ENCODE measurements at places on chromosomes 2 and 18.
A peak's percentile ranks its signal among the peaks of the same experiment; 100 is the strongest.

DNA sequence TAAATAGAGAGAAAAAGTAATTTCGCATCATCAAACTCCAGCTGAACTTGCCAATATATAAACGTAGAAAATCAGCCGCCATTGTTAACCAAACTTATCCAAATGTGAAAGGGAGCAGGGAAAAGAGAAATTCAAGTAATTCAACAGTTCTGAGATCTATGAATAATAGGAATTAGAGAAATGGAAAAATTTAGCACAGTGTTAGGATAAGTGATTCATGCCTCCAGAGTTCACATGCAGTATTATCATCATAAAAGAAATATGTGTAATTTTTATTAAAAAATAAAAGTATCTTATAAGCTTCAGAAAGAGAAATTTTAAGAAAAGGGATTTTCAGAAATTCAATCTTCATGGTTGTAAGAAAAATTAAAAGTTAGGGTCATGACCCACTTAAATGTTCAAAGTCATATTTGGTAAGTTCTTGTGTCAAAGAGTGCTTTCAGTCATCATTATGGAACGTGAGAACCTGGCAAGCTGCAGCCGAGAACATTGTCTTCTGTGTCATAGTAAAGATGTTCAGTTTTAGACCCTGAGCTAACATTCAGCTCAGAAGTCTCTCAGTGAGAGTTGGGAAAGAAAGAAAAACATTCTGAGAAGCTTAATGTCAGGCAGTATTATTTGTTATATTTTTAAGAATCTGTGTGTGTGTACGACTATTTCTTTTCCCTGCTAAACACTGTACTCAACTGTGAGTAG lies 414.3 kb upstream of the RGPD4 start:
- DNase-seq, result no peak

DNA sequence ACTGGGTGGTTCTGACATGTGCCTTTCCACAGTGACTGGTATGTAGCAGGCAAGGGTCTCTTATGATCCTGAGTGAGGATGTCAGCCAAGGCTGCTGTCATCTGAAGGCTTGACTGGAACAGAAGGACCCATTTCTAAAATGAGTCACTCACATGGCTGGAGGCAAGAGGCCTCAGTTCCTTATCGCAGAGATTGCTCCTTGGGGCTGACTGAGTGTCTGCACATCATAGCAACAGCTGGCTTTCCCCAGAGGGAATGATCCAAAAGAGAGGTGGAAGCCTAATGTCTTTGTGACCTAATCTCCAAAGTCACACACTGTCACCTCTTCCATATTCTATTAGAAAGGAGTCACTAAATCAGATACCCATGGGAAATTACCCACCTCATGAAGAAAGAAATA lies 114.0 kb downstream of the NEDD4L start:
- DNase-seq, result no peak

- no peak for DNase-seq
Observed at GRCh38 chr2:209208211-209208610, 215.6 kb upstream of the MAP2 start.

GRCh38 chr18:75363446-75364225 lies 63.9 kb downstream of the SMIM21 start:
- no peak for DNase-seq

- DNase-seq, result no peak
Observed at GRCh38 chr2:85257359-85257969, 70.3 kb downstream of the TGOLN2 start.

DNA sequence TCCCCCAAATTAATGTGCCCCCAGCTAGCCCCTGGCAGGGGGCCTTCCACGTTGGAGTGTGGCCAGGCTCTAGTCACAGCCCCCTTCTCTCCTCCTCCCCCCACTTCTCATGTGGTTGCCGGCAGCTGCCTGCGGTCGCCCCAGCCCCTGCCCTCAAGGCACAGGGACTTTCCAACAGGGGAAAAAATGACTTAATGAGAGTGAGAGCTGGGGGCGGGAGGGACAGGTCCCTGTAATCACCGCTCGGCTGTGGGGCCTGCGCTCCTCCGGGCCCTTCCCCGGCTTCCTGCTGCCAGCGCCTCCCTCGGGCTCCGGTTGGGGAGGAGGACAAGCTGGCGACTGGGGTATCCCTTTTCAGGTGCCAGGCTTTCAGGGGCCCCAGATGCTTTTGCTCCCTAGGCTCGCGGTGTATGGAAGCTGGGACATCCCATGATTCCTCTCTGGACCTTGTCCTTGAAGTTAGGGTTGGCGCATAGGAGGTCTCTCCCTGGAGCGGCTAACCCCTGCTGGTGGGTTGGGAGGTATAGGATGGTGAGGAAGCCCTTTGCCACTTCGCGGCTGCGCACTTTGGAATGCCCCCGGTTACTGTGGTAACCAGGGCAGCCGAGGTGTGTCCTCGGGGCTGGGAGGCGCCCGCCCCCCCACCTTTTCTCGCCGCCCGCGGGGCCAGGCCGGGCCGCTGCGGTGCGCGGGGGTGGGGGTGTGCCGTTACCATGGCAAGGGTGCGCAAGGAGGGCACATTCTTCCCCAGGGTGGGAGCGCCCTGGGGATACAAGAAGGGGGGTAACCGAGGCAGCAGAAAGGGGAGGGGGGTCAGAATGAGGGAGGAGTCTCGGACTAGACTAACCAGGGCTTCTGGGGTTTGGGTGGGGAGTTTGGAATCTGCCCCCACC lies 16.1 kb downstream of the WNT10A start:
- peak; percentile 68 for DNase-seq

GRCh38 chr18:79772108-79772864 lies 25.5 kb upstream of the KCNG2 start:
- DNase-seq, result no peak

- no peak for DNase-seq
Observed at GRCh38 chr2:119106301-119106897, 52.2 kb downstream of the C1QL2 start.

GRCh38 chr2:28393114-28393836 lies 617 bp downstream of the FOSL2 start:
- DNase-seq, result peak; percentile 21

DNA sequence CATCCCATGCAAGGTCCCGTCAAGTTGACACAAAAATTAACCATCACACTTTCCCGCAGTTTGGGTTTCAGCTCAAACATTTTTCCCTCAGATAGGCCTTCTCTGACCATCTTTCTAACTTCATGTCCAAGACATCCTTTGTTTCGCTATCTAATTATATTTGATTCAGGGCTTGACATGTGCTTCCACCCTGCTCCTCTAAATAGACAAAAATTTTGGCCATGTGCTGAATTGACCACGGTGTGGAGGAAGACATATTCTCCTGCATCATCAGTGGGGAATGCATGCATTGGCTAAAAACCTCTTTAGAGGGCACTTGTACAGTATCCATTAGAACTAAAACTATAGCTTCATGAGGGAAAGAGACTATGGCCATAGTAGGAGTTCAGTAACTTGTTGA lies 81.2 kb downstream of the PLCL1 start:
- DNase-seq, result no peak

DNA sequence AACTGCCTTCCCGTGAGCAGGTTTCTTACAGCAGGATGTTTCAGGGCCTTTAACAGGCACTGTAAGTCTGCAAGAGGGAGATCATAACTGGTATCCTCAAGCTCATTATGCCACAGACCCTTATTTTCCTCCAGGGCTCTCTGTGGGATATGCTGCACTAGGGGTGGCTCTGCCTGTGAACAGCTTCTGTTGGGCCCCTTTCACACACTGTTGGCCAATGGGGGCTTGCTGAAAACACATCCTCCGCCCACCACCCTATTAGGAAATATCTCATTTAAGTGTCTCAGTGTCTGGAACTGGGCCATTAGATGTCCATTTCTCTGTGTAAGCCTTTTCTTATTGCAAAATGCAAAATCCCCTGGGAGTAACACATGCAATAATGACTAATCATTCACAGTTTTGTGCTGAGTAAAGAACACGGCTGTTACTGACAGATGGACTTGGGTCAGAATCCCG lies 414.3 kb upstream of the HS6ST1 start:
- no peak for DNase-seq
